T-helper 1 cell treated with Interleukin-12 subunit alpha and Interleukin-12 subunit beta and Interleukin-4 antibody, amounts not matched to agents 30 ng/mL and 1 ng/mL, for 36 hours (primary cell): ENCODE measurements at places on chromosomes 16 and 17. TPM values are rescaled to one million over a fixed set of nuclear protein-coding genes. Genes with fewer than 3 reads are reported as not detected.

Gene TXNL4B
- 14.9 and 17.6 TPM in 2 replicates for total RNA-seq

Gene MSLN
- total RNA-seq, result not detected in 2 replicates

Gene CYGB
- 0.29 TPM in 2 replicates for total RNA-seq

Gene KRT33A
- total RNA-seq, result not detected in 2 replicates

Gene LAT
- 359 and 362 TPM in 2 replicates for total RNA-seq

Gene PDILT
- not detected in 2 replicates for total RNA-seq

Gene ITGAL
- 660 and 669 TPM in 2 replicates for total RNA-seq

Gene EFNB3
- 0.05 TPM in 1 of 2 replicates, not detected in the other for total RNA-seq

Gene ELMO3
- total RNA-seq, result 8.0 and 8.9 TPM in 2 replicates

Gene AFMID
- total RNA-seq, result 15.7 and 17.4 TPM in 2 replicates

Gene LITAFD
- total RNA-seq, result not detected in 2 replicates

Gene DOC2A
- not detected in 2 replicates for total RNA-seq
